CD4-positive, alpha-beta T cell treated with Interleukin-15 for 4 hours (primary cell): ENCODE measurements at places on chromosomes 2 and 18.

DNA sequence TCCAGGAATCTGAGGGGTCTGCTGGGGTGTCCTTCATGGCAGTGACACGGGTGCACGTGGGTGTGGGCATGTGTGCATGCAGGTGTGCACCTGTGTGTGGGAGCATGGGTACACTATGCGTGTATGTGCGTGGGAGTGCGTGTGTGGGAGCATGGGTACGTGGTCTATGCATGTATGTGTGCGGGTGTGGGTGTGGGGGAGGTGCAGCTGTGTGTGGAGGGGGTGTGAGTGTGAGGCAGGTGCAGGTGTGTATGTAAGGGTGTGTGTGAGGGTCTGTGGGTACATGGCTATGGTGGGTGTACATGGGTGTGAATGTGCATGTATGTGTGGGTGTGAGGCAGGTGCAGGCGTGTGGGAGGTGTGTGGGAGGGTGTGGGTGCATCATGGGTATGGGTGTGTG, 36.3 kb downstream of the EIPR1 start:
- no peak for DNase-seq

DNA sequence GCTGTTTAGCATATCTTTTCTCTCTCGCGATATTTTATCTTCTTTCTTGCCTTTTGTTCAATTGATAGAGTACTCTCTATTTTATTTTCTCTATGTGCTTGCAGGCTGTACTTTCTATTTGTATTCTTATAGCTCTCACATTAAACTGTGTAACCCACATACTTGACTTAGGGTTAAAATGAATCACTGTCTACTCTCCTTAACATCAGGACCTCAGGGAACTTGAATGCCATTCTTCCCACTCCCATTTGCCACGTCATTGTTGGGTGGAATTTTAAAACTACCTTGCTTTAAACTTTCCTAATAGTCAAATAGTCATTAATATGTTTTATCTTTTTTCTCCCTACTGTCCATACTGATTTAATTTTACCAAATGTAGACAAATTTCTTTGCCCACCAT, 269.7 kb downstream of the ALPK2 start:
- DNase-seq, result no peak

DNA sequence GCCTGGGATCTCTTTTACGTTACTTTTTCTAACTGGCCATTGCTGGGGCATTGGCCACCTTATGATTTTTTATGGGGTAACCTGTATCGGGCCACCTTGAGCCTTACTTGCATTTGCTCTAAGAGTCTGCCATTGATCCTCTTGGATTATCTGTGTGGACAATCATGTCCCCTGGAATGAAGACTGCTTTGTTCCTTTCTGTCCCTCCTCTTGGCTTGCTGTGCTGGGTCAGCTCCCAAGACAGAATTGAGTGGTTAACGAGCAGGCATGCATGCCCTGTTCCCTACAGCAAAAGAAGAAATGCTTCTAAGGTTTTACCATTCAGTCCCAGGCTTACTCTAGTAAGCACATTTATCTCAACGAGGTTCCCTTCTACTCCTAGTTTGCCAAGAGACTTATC, 46.3 kb downstream of the MAL start:
- no peak for DNase-seq

GRCh38 chr18:62938487-62938886, 223.1 kb downstream of the PHLPP1 start:
- DNase-seq, result no peak

GRCh38 chr2:128563348-128563687, 244.7 kb upstream of the HS6ST1 start:
- DNase-seq, result no peak
